SHP77 treated with DMSO at 0.1 percent for 48 hours (cell line): ENCODE measurements at places on chromosomes 7 and 10.

GRCh38 chr10:11685787-11686218 lies 56.4 kb upstream of the ECHDC3 start:
- DNase-seq = no peak

GRCh38 chr7:108235451-108236061 lies 105.4 kb upstream of the LAMB4 start:
- no peak for DNase-seq

DNA sequence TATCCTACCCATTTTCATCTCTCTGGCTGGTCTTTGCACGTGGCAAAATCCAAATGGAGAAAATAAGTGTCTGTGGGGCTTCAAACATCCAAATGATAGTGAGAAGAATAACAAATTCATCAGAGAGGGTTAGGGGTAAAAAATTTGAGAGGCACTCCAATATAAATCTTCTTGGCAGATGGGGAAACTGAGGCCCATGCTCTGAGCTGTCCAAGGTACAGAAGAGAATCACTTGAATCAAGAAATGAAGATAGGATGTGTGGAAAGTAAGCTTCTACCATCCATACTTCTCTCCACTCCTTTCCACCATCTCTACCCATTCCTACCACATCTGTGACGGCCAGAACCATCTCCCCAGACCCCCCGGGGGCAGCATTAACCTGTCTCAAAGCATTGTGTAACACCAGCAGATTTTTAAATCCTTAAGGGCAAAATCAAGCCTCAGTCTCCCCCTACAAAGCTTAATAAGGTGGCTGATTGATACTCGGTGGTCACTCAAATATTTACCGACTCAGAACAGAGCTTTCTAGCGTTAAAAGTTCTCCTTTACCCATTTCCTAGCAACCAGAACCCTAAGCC lies 818 bp downstream of the GOT1 start:
- DNase-seq = no peak

GRCh38 chr7:66304536-66304935 lies 99.4 kb downstream of the TPST1 start:
- DNase-seq = no peak

GRCh38 chr10:16909271-16909767 lies 92.1 kb upstream of the RSU1 start:
- DNase-seq = no peak
